ENCODE measurements at places on chromosomes 12 and 14.

DNA sequence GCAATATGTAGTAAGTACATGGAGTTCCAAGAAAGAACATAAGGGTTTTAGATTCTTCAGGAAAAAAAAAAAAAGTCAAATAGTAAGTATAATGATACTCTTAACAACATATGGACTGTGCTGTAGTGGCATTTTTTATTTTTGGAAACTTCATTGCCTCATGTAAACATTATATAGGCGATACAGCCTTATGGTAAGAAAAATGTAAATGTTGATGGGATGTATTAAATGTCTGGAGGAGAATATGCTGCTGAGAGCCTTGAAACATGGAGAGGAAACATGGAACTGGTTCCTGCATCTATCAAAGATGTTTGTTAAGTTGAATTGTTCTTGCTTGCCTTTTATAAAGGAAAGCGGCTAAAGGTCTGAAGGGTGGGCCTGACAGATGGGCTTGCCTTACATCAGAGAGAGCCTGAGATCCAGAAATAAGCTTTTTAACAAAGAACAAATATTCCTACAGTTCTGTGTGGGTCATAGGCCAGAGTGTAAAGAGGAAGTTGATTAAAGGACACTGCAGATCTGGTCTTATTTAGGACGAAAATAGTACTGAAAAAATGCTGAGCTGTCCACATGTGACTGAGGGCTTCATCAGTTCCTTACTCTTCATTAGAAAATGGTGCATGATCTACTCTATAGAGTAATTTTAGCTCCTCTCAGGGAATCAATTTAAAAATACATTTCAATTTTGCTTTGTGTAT is 448.1 kb upstream of the DCN start:
- DNase-seq, result no peak

DNA sequence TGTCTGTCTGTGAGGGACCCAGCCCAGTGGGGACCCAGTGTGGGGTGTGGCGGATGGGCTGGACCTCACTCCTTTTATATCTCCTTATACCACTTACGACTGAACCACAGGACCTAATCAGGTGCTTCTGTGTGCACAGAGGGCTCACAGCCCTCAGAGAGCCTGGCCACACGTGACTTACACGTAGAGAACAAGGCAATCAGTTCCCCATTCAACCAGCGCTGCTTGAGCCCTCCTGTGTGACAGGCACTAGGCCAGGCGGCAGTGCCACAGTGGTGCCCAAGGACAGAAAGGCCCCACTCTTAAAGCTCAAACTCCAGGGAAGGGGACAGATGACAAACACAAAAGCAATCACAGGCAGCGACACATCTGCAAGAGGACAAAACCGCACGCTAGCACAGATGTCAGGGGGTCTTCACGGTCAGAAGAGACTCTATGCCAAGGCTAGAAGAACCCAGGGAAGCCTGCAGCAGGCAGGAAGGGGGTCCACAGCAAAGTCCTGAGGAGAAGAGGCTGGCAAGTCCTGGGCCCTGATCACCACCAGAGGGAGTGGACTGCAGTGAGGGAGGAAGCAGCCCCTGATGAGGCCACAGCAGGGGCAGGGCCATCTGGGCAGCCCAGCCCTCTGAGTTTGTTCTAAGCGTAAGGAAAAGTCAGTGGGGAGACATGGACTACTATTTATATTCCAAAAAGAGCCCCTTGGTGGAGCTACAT is 39.3 kb downstream of the SETD3 start:
- no peak for DNase-seq

DNA sequence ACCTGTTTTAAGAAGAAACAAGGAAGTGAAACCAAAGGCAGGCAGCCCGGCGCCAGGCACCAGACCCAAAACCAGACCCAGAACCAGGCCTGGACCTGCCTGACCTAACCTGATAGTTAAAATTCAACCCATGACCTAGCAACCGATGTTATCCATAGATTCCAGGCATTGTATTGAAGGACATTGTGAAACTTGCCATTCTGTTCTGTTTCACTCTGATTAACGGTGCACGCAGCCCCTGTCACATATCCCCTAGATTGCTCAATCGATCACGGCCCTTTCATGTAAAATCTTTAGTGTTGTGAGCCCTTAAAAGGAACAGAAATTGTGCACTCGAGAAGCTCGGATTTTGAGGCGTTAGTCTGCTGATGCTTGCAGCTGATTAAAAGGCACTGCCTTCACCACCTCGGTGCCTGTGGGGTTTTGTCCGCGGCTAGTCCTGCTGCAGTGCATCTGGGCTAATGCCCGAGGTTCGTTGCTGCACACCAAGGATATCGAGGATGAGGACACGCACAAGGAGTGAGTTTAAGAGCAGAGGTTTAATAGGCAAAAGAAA is 262.5 kb upstream of the TMEM132C start:
- no peak for DNase-seq

DNA sequence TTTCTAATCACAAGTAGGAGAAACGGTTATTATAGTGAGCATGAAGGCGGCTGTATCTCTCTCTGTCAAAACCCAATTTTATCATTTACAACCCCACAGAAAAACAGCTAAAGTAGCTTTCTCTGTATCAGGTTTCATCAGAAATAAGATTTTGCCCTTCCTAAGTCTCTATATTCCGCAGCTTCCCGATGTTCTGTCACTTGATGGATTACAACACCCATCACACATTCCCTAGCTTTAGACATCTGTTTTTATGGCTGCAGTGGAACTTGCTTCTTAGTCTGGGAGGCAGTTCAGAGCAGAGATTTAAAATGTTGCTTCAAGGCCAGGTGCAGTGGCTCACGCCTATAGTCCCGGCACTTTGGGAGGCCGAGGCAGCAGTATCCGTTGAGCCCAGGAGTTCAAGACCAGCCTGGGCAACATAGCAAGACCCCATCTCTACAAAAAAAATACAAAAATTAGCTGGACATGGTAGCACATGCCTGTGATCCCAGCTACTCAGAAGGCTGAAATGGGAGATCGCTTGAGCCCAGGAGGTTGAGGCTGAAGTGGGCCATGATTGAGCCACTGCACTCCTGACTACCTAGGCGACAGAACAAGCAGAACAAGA is 27.6 kb upstream of the FOXN3 start:
- peak; percentile 23 for DNase-seq

DNA sequence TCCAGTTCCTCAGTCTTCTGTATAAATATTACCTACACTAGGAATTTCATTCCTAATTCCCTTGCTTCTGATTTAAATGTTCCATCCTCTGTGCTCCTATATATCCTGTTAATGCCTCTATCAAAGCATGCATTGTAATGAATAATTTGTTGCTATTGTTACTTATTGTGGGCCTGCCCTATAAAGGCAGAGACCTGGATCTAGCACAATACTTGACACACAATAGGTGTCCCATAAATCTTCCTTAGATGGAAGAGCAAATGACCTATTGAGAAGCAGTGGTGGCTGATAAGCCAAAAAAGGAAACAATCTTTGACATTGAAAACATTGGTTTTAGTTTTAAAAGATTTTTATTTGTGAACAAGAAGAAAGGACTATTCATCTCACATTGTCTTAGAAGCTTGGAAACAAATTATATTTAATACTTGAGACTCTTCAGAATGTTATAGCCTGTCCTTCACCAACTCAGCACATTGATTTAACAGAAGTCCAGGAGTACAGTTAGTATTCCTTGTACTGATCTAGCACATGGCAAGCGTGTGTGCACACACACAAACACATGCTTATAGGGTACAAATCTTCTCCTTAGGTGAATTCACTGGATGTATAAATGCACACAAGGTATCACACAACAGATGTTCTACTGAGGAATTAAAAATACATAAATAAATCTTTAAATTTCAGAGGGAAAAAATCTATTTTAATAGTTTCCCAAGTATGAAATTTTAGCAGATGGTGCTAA is 135.9 kb downstream of the DUSP6 start:
- DNase-seq, result no peak

DNA sequence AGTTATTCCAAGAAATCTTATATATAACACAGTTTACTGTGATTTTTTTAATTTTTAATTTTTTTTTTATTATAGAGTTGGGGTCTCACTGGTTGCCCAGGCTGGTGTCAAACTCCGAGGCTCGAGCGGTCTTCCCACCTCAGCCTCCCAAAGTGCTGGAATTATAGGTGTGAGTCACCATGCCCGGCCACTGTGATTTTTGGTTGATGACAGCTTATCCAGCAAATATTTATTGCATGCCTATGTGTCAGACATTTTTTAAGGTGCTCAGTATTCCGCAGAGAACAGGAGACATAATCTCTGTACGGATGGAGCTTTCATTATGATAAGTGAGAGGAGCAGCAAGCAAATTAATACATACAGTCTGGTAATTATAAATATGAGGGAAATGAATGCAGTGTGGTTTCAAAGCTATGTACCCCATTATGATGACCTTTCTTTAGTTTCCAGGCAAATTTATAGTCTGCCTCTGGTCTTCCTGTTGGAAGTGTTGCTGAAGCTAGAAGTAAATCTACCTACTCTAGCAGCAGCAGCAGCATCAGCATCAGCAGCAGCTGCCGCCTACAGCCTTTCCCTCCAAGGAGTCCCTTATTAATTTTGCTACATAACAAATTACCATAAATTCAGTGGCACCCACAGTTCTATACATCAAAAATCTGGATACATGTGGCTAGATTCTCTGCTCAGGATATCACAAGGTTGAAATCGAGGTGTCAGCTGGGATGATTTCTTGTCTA is 32.3 kb downstream of the FRS2 start:
- DNase-seq, result no peak

GRCh38 chr12:92921877-92922276 is 7.2 kb downstream of the EEA1 start:
- DNase-seq, result no peak

Measured in IMR-90 (cell line).